Fibroblast of skin of left quadriceps (primary cell): ENCODE measurements at places on chromosomes 6 and 20.

DNA sequence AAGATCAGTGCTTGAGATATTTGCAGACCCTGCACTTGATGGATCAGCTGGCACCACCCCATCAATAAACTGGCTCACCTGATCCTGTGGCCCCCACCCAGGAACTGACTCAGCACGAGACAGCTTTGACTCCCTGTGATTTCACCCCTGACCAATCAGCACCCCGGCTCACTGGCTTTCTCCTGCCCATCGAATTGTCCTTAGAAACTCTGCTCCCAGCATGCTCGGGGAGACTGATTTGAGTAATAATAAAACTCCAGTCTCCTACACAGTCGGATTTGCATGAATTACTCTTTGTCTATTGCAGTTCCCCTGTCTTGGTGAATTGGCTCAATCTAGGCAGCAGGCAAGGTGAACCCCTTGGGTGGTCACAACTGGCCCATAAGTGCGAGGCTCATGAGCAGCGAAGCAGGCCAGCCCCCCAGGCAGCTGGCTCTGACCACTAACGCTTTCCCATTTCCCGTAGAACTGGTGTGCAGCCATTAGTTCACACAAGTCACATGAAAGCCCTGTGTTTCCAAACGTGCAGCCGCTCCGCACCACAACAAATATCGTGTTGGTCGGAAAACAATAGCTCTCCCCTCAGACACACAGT lies 79.6 kb downstream of the RSPH3 start:
- DNase-seq: no peak

DNA sequence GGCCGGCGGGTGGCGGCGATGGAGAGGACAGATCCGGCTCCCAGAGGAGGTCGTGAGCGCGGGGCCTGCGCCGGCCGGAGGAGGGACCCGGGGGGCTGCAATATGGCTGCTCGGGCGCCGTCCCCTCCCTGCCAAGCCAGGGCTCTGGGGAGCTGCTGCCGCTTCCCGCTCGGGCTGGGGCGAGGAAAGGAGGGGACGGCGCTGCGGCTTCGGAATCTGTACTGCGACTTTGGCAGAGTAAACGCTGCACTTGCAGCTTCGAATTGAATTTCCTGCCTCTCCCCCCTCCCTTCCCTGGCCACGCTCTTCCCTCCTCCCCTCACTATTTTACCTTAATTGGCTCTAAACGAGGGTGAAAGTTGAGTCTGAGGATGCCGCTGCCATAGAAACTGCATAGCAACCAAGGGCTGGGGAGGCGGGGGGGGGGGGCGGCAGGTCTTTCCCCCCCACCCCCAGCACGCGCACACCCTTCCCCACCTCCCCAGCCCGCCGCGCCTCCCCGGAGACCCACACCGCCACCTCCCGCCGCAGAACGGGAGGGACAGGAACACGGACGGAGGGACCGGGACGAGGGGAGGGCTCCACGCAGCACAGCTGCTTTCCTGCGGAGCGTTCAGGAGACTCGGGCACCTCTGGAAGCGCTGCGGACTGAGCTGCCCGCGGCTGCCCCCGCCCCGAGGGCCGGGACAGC lies 93.9 kb downstream of the RNASET2 start:
- no peak for DNase-seq

GRCh38 chr6:53918854-53919510 lies 124.2 kb downstream of the LRRC1 start:
- DNase-seq: no peak

- DNase-seq: peak; percentile 16
Measured at GRCh38 chr6:16286151-16286522, 47.8 kb downstream of the GMPR start.

GRCh38 chr20:61045876-61046585 lies 206.0 kb upstream of the CDH4 start:
- no peak for DNase-seq

DNA sequence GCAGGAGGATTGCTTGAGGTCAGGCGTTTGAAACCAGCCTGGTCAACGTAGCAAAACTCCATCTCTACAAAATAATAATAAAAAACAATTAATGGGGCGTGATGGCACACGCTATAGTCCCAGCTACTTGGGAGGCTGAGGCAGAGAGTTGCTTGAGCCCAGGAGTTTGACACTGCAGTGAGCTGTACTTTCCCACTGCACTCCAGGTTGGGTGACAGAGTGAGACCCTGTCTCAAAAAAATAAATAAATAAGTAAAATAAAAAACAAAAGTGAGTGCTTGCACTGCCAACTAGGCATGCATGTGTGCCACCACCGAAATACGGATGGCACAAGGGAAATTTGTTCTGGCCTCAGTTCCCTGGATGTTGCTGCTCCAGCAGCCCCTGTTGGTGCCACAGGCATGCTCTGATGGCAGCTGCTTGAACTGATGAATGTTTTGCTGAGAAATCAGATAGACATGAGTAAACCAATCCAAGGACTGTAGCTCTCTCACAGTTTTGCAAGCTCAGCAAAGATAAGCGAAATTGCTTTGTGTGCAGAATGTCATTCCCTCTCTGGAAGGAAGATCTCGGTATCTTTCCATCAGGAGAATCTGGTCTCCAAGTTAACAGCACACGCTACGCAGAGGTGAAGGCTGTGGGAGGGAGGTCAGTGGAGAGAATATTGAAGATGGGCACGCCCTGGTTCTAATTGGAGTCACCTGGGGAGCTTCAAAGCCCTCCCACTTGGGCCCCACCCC lies 188.0 kb upstream of the SLC24A3 start:
- no peak for DNase-seq

- DNase-seq: no peak
Measured at GRCh38 chr6:6815732-6816131, 227.2 kb downstream of the LY86 start.

DNA sequence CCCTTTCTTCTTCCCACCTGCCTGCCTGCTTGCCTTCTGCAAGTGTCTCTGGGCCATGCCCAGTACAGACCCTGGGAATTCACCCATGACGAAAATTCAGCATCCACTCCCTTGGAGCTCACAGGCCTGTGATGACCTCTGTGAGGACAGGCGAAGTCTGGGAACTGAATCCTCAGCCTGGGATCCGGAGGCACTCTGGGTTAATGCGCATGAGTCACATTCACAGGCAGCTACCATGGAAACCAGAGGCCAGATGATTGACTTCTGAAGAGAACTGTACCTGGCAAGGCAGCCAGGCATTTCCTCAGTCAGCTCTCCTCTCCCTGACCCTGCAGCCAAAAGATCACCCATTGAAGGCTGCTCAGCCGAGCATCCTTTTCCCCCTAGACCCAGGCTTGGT lies 41.0 kb downstream of the SLC9A8 start:
- no peak for DNase-seq

GRCh38 chr6:25337431-25337830 lies 58.3 kb downstream of the CARMIL1 start:
- no peak for DNase-seq

DNA sequence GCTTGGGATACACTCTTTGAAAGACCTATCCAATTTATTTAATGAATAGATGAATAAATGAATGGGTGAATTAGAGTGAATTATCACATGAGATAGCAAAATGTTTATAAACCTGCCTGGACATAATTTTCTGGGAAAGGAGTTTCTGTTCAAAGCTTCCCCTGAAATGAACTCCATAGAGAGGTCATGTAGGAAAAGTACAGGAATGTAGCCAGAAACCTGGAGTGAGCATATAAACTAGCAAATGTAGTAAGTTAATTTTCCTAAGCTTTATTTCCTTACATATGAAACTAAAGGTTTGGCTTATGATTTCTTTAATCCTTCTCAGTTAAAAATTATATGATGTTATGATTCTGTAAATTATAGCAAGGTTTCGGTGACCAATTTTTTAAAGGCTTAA lies 380.3 kb upstream of the RSPO3 start:
- DNase-seq: no peak
